H54 (cell line): ENCODE measurements at places on chromosomes 6 and 20.

GRCh38 chr6:67593247-67593646 lies 1041.8 kb upstream of the ADGRB3 start:
- DNase-seq: no peak

DNA sequence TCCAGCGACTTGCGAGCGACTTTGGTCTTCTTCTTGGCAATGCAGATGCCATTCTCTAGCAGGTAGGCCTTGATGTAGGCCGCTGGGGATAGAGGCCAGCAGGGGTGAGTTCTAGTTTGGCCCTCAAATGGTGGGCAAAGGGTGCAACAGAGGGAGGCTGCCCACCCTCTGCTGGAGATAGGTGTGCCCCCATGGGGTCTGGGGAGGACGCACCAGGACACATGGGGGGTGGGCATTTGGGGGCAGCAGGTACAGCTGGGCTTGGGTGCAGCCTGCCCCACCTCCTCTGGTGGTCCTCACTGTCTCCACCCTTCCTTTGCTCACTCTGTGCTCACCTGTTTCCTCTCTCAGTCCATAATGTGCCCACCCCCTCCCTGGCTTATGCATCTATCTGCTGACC lies 11.3 kb downstream of the KCNK15 start:
- DNase-seq: no peak

DNA sequence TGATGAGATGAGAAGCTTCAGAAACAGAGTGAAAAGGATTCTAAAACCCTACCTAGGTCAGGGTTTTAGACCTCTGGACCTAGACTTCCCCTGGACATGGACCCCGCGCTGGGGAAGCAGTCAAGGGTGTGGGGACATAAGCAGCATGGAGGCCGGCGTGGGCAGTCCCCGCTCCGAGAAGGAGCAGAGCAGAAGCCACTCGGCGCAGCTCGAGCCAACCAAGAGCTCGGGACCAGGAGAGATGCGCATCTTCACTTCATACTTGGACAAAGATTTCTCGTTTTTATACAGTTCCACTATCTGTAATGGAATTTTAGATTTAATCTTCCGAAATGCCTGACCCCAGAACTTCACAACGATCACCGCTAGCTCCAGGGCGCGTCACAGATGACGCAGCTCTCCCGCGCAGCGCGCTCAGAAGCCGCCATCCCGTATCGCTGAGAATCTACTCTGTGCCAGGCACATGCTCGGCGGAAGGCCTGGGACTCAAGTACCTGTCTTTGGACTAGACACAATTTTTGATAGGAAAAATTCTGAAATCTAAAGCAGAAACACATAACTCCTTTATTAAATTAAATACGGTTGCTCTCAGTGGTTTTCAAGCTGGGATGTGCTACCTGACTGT lies 60.3 kb downstream of the WDR27 start:
- no peak for DNase-seq

DNA sequence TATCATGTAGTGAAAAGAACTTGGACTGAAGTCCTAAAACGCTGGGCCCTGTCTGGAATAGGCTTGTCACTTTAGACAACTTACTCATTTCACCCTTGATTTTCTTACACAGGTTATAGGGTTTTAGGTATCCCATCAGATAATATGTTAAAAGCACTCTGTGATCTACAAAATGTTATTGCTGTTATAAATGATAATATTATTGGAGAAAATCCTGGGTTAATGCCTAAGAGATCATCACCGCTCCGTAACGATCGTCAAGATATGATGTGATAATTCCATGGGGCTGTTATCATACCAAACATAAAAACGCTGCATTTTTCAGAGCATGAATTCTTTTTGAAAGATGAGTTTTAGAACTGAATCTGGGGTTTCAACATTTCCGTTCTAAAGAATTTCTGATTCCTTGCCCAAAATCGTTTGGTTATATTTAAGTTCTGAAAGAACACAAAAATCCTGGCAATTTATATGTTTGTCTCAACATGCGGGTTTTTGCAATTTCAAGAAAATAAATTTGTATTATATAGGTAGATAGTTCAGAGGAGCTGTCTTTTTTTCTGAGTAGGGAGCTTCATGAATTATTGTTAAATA lies 154.8 kb downstream of the FOXC1 start:
- no peak for DNase-seq

- no peak for DNase-seq
Measured at GRCh38 chr6:155527443-155527842, 71.8 kb upstream of the NOX3 start.

DNA sequence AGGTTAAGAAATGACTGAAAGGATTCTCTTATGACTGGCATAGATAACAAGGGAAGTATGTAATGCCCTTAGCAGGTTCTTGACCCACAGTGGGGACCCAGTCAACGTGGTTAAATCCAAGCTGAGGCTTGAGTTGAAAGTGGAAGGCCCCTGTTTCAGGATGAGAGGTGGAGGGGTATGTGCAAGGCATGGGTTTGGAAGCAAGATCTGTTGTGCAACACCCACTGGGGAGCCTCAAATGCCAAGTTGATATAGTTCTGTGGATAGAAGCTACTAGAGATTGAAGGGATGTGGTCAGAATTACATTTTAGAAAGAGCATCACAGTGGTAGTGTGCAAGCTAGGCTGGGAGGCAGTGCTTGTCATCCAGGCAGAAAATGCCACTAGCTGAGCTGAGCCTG lies 5.1 kb downstream of the PABPC1L start:
- DNase-seq: no peak

DNA sequence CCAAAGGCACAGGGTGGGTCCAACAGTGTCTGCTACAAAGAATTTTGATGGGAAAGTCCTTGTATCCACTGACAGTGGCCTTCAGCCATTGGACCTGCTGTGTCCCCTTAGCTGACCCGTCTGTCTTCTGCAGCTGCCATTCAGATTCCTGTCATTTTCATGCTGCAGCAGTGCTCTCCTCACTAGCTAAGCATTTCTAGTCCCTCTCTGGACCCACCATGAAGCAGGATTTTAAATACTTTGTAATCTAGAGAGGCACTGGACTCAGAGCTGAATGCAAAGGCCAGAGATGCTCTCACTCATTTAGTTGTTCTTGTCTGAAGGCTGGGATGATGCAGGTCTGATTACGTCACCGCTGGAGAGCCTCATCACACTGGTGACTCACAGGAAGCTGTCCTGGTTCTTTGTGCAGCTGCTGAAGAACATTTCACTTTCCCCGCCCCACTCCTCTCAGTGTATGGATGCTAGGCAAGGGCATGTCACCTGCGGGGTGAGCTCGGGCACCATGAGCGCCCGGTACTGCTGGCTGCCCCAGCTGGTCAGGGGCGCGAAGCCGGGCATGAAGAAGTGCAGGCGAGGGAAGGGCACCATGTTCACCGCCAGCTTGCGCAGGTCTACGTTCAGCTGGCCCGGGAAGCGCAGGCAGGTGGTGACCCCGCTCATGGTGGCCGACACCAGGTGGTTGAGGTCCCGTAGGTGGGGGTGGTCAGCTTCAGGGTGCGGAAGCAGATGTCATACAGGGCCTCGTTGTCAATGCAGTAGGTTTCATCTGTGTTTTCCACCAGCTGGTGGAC lies 19.4 kb upstream of the TUBB2A start:
- peak; percentile 91 for DNase-seq

- no peak for DNase-seq
Measured at GRCh38 chr20:1633535-1633934, 13.7 kb upstream of the SIRPB1 start.

DNA sequence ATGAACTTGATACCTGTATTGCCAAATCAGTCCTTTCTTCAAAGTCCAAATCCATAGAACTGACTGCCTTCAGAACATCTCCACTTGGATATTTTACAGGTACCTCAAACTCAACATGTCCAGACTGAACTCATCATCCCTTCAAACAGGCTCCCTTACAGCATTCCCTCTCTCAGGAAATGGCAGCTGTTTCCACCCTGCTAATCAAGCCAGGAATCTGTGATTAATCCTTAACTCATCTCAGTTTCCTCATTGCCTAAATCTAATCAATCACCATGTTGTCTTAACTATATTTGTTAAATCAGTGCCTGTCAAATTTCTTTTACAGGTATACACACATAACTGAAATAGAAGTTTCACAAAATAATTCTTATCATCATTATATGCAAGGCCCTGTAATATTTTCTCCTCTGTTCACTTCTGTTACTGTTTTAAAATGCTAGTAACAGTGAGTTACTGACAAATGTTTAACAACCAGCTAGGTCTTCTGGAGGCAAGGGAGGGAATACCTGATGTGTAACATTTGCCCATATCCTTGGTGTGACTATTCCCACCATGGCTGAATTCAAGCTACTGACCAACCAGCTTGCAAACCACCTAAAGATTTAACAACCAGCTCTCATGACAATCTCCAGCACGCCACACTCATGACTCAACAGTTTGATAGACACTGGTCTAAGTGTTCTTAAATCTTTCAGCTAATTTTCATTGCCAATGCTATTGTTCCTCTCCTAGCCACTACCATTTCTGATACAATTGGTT lies 124.9 kb downstream of the ADAT2 start:
- DNase-seq: no peak

- no peak for DNase-seq
Measured at GRCh38 chr6:126170978-126171382, 168.9 kb upstream of the CENPW start.

- no peak for DNase-seq
Measured at GRCh38 chr20:11686820-11687543, 230.7 kb upstream of the BTBD3 start.

DNA sequence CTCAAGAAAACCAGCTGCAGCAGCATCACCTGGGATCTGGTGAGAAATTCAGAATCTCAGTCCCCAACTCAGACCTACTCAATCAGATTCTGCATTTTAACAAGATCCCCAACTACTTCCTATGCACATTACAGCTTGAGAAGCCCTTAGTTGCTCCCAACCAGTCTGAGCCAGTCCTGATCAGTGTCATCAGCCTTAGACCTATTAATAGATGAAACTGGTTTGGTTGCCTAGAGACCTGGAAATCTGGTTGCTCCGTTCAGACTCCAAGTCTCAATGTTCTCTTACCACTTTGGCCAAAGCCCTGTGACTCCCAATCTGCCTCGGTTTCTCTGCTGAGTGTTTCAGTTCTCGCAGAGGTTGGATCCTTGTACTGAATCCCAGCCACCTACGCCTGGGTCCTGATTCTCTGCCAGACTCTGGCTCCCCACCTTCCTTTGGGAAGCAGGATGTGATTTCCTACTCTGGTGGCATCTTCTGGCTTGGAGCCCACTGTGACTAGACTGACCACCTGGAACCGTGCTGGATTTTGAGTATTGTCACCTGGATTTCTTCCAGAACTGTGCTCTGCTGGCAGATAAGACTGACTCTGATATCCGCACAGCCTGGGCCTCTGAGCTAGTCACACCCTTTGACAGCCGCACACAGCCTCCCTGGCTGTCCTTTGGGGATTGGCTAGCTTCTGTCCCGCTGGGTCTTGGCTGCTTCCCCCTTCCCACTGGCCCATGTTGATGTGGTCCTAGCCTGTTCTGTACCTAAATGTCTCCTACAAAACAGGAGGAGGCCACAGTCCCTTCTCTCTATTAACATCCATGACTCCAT lies 20.3 kb upstream of the ATXN1 start:
- no peak for DNase-seq
